ENCODE measurements at places on chromosomes 16 and 17.

DNA sequence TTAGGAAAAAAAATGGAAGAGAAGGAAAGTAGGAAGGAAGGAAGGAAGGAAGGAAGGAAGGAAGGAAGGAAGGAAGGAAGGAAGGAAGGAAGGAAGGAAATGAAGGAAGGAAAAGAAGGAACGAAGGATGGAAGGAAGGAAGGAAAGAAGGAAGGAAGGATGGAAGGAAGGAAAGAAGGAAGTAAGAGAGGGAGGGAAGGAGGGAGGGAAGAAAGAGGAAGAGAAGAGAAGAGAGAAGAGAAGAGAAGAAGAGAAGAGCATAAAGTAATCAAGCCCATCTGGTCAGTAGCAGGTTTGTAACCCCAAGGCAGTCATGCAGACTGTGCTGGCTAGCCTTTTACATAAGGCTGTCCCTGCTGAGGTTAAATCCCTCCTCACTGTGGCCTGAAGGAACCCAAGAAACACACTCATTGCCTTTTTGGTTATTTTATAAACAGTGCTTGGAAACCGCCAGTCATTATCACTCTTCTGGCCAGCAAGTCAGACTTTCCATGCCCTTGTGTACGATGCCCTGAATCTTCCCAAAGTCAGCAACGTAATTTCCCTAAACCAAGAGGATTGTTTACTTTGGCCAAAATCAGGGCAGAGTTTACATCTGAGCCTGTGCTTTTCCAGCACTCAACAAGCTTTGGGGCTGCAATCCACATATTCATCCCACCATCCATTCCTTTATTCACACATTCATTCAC lies 409.6 kb upstream of the MAF start:
- no peak for DNase-seq

DNA sequence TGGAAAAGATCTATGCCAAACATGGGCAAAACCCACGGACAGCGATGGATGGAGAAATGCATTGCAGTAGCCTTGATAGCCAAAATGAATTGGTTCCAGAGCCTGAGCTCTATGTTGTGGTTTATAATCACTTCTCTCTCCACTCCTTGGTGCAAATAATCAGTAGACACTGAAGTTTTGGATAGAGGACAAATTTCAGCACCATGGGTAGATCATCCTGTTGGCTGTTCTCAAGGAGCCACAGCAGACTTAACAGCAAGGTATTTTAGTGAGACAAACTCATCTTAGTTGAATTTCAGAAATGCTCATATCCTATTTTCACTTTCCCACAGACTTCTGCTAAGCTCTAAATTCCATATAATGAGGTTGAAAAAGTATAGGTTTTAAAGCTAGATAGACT lies 88.3 kb upstream of the CCL1 start:
- no peak for DNase-seq

DNA sequence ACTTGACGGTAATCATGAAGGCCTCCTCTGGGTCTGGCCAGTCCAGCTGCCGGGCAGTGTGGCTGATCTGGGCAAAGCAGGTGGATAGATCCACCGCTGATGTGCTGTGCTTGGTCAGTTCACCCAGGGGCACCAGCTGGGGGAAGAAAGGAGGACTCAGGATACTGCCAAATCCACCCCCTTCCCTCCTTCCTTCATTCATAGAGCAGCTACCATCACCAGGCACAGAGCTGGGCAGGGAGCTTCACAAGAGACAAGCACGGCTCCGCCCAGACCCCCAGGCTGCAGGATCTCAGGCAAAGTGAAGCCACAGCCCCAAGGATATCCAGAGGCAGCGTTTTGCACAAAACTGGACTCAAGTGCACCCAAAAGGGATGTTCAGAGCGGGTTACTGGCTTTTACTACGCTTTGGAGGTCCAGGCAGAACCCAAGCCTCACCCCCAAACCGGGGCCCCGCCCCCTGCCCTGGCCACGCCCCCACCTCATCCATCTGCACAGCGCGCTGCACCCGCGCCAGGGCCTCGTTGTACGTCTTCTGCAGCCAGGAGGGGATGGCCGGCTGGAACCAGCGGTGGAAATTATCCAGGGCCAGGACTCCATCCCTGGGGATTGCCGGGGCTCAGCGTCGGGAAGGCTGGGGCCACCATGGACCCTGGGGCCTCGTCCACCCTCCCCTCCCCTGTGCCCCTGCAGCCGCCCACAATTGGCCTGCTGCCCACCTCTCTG lies 9.1 kb downstream of the UNC13D start:
- no peak for DNase-seq

- DNase-seq, result no peak
These were observed 161.4 kb upstream of the MPHOSPH6 start for GRCh38 chr16:82331397-82331796.

DNA sequence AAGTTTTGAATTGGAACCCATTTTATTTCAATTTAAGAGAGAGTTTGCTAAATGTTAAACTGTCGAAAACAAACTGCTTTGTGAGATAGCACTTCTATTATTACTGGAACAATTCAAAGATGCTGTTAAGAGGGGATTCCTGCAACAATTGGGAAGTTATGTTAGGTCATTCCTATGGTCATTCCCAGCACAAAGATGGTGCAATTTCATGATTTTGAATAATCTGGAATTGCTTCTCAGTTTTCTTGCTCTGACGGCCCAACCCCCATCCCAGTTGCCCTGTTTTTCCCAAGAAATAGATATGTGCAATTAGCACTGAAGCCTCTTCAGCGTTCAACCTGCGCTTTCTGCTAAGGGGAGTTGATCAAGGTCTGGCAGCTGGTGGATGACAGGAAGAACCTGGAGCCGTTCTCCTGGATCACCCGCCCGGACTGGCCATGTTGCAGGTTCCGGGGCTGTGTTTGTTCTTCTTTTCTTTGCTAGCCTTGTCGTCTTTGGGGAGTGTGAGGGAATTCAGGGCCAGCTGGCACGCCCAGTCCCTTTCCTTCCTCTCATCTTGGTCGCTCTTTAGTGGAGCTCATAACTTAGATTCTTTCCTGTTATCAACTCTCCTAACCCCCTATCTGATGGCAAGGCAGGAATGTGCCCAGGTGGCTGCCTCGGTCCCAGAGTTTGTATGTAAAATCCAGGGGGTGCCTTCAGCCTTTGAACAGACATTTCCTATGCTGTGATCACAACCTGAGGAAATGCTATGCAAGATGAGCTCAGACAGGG lies 29.0 kb upstream of the IRF8 start:
- no peak for DNase-seq

DNA sequence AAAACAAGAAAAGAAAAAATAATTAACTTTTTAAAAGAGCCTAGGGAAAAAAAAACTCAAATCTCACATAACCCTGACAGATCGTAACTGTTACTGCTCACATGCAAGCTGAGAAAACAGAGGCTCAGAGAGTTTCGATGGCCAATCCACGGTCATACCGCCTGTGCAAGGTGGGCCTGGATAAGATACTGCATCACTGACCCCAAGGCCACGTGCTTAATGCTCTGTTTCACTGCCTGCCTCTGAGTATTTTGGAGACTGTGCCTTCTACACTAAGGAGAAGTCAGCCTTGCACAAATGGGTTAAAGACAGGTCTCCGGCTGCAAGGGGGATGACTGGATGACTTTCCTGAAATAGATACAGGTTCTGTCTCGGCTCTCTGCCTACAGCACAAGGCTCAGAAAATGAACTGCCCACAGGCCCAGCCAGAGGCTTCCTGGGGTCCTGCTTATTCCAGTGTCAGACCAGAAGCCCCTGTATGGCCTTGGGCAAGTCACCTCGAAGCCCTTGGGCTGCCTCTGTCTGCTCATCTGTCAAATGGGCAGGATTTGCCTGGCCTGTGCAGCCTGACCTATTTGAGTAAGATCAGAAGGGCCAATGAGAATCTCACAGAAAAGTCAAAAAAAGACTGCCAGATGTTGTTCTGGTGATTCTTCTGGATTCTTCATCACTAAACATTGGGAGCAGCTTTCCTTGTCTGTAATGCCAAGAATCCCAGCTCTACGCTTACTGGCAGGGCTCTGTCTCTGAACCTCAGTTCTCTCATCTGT lies 25.8 kb downstream of the CNGB1 start:
- DNase-seq, result no peak

GRCh38 chr17:20896153-20896649 lies 146.6 kb downstream of the USP22 start:
- no peak for DNase-seq

- no peak for DNase-seq
These were observed 7.3 kb downstream of the BRIP1 start for GRCh38 chr17:61856035-61856434.

DNA sequence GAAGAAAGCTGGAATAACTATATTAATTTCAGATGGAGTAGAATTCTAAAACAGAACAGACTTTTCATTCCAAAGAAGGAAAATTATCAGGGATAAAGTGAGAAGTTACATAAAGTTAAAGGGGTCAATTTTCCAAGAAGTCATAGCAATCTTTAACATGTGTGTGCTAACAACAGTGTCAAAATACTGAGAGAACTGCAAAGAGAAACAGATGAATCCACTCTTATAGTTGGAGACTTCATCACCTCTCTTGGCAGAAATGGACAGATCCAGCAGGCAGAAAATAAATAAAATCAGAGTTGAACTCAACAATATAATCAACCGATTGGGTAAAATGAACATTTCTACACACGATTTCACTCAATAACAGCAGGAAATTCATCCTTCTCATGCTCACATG lies 5.4 kb downstream of the ABCA9 start:
- DNase-seq, result no peak

DNA sequence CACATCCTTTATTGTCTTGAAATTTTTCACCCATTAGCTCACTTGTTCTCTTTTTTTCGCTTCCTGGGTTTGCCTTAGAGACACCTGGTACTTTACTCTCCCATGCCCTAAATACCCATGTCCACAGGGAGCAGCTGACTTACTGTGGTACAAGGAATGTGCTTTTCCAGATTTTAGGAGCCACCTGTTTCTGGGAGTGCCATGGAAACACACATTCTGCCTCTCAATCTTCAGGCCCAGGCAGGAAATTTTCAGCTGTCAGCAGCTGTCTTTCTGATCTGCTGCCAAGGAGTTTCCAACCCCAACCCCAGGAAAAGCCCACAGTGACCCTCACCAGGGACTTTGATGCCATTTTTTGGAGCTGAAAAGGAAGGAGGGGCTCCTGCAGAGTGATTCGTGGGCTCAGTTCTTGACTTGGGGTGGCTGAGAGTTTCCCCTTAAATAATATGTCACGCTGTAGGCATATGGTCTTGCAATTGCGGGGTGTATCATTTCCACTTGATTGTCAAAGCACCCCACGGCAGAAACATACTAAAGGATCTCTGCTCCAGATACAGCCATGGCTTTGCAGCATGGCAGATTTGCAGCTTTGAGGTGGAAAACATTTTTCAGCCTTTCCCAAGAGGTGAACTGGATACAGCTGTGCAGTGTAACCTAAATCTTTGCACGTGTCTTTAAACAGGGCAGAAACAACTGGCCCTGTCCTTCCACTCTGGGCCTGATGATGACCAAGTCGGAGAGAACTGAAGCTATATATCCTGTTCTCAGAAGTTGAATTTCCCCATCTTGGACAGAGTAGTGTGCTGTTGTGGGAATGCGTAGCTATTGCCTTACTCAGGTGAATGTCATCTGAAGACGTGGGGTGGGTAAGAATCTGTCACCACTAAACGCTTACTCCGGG lies 19.2 kb downstream of the RBFOX1 start:
- no peak for DNase-seq

Data from RCC 7860 (cell line).